ENCODE measurements at places on chromosomes 2 and 18.

GRCh38 chr2:157046396-157046795 lies 211.1 kb upstream of the GALNT5 start:
- DNase-seq: no peak

DNA sequence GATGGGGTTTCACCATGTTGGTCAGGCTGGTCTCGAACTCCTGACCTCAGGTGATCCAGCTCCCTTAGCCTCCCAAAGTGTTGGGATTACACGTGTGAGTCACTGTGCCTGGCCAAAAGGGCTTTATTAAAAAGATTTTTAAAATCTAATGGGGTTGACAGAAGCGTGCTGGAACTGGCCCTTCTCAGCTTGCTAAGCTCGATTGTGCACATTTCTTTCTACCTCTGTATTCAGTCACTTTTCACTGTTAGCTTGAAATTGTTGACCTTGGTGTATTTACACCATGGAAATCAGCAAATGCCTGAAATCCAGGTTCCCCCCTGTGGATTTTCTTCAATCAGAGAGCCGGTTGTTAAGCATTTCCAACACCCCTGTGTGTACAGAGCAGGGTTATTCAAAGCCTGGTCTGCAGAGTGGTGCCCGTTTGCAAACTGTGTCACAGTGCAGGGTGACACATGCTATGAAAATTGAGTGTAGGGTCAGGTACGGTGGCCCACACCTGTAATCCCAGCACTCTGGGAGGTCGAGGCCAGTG lies 140.2 kb downstream of the TGIF1 start:
- no peak for DNase-seq

- DNase-seq: peak; percentile 15
These were observed 13.9 kb downstream of the SCYGR8 start for GRCh38 chr2:227759411-227760118.

DNA sequence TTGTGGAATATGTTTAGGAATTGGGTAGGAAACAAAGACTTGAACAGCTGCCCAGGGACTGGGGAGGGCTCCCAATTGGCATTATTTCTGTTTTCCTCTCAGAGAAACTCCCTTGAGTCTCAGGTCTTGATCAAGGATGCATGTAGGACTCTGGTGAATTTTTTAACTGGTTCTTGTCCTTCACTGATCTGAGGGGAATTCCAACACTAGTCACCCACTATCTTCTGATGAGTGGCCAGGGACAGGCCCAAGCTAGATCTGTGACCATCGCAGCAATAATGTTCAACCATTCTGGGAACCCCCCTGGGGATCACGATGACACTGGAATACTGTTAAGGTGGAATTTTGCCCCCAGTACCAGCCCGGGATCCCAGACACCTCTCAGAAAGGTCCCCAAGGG lies 132.0 kb downstream of the SH3BP4 start:
- DNase-seq: no peak

GRCh38 chr2:217270485-217271121 lies 410.7 kb upstream of the TNP1 start:
- no peak for DNase-seq

All from thyroid gland (tissue), 4 donors.